ENCODE measurements at places on chromosomes 3 and 15.

DNA sequence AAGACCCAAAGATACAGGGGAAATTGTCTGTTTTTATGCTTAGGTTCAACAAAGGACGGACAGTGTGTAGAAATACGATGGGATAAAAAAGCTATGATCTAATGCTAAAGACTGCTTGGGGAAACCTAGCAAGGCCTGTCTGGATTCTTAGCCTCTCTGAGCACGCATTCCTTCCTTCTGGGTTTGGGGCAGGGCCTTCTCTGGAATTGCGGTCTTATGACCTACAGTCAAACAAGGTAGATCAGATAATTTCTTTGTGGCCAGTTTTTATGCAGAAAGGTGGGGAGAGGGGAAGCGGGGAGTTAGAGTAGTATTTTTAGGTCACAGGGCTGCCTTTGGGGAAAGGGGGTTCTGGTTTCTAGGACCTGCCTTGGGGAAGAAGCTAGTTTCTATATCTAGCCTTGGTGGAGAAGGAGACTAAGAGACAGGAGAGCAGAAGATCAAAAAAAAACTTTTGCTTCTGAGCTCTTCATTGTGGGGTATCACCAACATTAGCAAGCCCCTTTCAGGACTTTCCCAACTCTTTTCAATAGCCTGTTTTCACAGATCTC, 39.1 kb upstream of the LIPC start:
- no peak for DNase-seq

- DNase-seq = no peak
Measured at GRCh38 chr15:85639752-85640381, 154.9 kb downstream of the KLHL25 start.

DNA sequence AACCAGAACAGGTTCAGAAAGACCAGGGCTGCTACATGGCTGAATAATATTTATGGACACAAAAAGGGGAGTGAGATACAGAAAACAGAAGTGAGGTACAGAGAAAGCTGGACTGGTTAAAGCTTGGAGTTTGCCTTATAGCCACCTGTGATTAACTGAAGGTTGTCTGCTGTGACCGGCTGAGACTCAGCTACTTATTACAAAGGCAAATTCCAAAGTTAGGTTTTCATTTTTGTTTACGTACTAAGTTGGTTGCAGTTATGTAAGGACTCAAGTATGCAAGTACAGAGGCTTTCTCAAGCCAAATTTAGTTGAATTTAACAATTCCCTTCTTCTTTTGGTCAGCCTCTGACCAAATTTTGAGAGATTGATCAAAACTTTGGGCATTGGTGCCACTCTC, 264.6 kb downstream of the THSD4 start:
- peak; percentile 29 for DNase-seq

DNA sequence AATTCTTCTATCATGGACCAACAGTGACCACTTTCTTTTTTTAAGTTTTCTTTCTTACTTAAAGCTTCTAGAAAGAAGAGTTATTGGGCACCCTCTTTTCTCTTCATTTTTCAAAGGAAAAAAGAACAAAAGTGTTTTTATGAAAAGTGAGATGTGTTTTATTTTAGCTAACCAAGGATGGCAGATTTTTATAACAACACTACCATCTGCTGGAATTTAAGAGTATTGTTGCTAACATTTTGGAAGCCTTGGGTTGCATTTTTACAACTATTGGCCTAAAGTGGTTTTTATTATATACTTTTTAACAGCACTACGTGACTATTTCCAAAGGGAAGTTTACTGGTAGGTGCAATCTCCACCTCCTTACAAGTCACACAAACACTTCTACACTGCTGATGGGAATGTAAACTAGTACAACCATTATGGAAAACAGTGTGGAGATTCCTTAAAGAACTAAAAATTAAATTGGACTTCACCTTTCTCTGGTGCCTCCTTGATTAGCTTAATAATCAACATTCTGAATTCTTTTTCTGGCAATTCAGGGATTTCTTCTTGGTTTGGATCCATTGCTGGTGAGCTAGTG, 237.7 kb upstream of the AGTR1 start:
- DNase-seq = no peak

GRCh38 chr15:83581381-83581780, 72.5 kb upstream of the ADAMTSL3 start:
- DNase-seq = no peak

DNA sequence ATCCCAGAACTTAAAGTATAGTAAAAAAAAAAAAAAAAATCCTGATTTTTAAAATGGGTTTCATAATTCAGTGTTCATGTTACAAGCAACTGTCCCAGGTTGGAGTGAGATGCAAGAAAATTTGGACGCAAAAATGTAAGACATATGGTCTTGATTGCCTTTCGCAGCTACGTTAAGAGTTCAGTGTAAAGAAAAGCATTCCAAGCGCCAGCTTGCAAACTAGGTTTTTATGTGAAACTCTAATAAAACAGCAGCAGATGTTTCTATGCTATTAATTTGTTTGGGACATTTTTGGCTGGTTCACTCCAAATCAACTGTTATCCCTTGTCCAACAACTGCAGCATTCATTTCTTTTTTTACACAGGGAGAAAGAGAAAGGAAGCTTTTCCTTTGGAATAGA, 957.8 kb downstream of the ROBO1 start:
- no peak for DNase-seq

DNA sequence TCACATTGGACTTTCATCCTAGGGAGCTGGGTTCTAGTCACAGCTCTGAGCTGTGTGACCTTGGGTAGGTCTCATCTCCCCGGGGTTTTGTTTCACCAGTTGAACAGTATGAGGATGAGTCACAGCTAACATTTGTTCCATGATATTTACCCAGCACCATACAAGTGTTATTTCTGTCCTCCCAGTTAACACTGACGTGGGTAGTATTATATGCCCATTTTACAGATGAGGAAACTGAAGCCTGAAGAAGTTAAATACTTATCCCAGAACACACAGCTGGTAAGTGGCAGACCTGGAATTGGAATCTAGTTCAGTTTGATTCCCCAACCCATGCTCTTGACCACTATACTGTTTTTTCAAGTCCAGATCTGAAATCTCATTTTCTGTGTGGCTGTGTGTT, 908 bp upstream of the RARB start:
- no peak for DNase-seq

- DNase-seq = no peak
Measured at GRCh38 chr3:95407709-95408463, 1345.0 kb downstream of the NSUN3 start.

DNA sequence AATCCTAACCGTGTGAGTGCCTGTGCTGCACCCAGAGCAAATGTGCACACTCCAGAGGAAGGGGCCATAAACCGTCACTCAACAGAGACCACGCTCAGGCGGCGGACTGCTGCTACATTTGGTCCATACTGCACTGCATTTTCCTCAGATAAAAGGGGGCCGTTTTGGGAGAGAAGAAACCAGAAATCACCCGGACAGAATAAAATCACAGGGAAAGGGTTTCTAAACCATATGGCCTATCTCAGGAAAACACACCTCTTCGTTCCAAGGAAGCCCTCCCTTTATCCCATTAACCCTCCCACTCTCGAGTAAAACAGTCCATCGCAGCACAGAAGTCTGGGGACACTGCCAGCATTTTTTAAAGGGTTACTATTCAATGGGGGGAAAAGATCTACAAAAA, 7.6 kb downstream of the IL17RD start:
- no peak for DNase-seq

- DNase-seq = no peak
Measured at GRCh38 chr3:115301364-115301860, 154.3 kb upstream of the ZBTB20 start.

DNA sequence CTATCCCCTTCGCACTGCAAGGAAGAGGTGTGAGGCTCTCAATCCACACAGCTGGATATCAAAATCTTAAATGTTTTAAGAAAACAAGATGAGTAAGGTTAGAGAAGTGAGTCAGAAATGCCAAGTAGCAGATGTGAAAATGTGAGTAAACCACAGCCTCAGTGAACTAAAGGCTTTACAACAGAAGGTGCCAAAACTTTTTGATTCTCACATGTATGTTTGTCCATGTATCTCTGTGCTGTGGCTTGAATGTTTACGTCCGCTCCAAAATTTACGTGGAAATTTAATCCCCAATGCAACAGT, 126.8 kb upstream of the PFN2 start:
- no peak for DNase-seq

DNA sequence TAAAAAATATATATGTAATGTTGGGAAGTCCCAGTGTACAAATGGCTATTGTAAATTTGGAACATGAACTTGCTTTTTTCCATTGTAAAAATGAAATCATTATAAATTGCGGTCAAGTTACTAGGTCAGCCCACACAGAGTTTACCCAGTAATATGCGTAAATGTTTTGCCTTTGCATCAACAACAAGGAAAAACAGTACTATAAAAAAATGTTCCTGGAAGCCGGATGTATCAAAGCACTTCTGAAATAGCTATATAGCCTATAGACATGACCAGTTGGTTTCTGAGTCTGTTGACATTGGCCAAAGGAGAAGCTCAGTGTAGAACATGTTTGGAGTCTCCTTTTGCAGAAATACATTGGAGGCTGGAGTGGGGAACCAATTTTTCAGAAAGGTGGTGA, 23.2 kb downstream of the CTNNB1 start:
- no peak for DNase-seq

- no peak for DNase-seq
Measured at GRCh38 chr3:108322352-108322751, 26.0 kb downstream of the HHLA2 start.

- peak; percentile 55 for DNase-seq
Measured at GRCh38 chr3:43753741-43754715, 63.3 kb downstream of the ABHD5 start.

- peak; percentile 98 for DNase-seq
Measured at GRCh38 chr3:120596116-120596852, at the start of gene NDUFB4. Gene NDUFB4, plus strand, starts transcription at chr3:120596336. Its CDS starts 24 bp downstream, at chr3:120596360.

DNA sequence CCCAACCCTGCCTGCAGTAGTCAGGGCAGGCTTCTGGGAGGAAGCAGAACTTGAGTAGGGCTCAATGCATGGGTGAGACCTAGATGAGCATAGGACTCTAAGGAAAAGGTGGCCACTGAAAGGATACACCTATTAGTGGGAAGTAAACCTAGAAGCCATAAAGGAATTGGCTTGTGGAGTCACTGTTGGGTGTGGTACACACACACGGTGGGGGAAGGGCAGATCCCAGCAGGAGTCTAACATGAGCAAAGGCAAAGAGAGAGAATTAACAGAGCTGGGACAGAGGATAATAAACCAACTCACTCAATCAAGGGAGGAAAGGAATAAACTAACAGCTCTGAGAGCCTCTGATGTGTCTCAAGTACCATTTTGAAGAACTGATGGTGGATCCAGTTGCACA, 23.1 kb downstream of the DAPK2 start:
- no peak for DNase-seq

DNA sequence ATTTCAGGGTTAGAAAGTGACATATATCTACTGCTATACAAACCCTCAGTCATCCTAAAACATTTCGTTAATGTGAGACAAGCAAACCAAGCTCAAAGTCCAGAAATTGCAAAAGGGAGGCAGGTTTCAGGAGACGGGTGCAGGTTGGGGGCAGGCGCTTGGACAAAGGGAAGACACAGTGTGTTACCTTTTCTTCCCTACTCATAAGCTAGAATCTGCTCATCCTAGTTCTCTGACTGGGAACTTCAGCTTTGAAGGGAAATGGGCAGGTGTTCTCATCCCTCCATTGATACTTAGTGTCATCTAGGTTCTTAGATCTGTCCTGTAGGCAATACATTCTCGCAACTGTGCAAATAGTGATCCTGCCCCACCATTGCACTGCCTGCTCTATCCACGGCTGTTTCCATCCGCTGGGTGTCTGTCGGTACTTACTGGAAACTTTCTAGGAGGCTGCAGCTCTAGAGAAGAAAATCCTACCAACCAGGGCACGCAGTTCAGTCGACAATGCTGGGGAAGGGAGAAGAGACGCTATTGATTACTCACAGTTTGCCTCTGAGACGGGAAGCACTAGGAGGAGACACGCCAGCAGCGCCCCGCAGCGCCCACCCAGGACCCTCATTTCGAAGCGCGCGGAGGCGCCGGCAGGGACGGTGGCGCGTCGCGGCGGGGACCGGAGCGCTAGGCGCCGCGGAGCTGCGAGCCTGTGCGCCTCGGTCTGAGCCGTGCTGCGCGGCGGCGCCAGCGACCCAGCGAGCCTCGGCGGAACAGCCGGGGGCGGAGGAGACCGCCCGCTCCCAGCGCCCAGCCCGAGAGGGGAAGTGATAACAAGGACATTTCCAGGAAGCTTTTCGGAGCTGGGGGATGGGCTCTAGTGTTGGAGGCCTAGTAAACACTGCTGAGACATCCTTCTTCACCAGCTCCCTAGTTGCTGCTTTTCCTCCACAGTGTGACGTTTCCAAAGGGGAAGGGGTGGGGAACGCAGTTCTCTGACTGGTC, at the start of gene PROS1:
PROS1 (minus strand) TSS at position 766 of the 996 bp plus-strand sequence; CDS start at position 619, 147 bp downstream.
- no peak for DNase-seq

DNA sequence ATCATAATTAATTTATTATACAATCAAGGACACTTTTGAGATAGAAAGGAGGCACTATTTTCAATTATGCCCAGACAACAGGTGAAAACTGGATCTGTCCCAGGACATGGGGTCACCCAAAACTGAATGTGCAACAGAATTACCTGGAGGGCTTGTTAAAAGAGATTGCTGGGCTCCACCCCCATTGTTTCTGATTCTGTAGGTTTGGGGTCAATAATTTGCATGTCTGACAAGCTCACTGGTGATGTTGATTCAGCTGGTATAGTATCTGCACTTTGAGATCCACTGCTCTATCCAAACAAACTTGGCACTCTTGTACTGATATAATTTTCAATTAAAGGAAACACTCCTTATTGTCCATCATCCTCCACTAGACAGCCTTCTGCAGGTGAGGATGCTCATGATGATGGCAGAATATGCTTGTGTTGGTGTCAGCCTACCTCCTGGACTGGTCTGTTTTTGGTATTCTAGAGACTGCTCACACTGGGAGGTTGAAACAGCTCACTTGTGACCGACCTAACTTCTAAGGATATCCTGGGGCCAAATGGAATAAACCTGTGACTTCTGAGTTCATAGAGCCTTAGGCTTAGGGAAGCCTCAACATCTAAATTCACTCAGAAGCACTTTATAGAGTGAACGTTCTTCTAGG, 2.2 kb downstream of the P2RY14 start:
- no peak for DNase-seq

DNA sequence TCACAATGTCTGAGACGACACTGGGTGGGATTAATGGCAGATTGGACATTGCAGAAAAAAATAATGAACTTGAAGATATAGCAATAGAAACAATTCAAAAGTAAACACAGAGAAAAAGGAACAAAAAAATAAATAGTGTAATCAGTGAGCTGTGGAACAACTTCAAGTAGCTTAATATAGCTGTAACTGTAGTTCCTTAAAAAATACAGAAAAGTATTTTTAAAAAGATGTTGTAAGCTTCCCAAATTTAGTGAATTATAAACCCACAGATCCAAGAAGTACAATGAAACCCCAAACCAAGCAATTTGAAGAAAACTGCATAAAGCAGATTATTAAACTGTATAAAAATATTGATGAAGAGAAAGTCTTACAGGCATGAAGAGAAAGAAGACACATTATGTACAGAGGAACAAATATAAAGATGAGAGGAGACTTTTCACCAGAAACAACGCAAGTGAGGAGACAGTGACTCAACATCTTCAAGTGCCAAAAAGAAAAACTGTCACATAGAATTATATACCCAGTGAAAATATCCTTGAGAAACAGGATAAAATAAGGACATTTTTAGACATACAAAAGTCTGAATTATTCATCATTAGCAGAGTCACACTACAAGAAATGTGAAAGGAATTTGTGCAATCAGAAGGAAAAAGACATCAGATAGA, 176.4 kb downstream of the NFKBIZ start:
- no peak for DNase-seq
